ENCODE measurements at places on chromosomes 4 and X.

GRCh38 chr4:156598138-156598681, 373.4 kb downstream of the PDGFC start:
- no peak for DNase-seq

DNA sequence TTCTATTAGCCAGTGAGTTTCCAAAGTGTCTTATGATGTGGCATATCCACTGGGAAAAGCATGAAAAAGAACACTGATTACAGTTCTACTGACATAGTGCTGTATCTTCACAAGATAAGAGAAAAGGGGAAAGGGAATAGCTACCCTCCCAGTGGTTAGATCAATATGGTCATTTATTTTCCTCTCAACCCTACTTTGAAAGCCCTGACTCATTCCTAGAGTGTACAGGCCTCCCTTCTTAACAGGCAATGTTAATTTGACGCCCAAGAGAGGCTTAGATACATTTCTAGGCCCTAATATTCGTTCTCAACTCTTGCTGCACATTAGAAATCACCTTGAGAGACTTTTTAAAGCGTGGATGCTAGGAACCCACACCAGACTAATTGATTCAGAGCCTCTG, 20.4 kb upstream of the BRS3 start:
- DNase-seq, result no peak

DNA sequence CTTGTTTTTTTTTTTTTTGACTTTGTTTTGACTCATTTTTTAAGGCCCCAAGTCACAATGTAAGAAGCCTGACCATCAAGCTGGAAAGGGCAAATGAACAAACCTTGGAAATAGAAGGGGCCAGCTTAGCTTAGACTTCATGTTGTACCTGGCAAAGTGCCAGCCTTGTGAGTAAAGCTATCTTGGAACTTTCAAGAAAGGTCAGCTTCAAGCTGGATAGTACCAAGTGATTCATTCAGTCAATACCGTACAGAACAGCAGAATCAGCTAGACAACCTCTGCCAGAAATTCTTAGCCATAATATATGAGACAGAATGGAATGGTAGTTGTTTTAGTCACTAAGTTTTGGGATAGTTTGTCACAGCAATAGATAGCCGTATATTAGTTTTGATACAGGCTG, 1492.2 kb upstream of the TENM3 start:
- DNase-seq, result no peak

- DNase-seq, result no peak
Measured at GRCh38 chrX:105646592-105647372, 175.6 kb upstream of the NRK start.

DNA sequence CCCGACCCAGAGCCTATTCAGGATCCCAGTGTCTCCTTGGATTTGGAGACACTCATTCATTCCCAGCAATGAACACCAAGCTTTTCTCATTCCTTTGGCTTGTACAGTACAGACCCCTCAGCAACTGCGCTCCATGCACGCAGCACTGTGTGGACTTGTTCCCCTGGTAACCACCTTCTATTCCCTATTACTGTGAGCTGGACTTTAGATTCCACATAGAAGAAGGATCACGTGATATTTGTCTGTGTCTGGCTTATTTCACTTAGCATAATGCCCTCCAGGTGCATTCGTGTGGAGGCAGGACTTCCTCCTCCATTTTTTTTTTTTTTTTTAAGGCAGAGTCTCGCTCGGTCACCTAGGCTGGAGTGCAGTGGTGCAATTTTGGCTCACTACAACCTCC, 106.4 kb downstream of the PHKA2 start:
- no peak for DNase-seq

- DNase-seq, result no peak
Measured at GRCh38 chr4:152079543-152080293, 318.9 kb upstream of the GATB start.

GRCh38 chr4:121070274-121070673, 2.1 kb downstream of the NDNF start:
- no peak for DNase-seq
